Dermis blood vessel endothelial cell (primary cell): ENCODE measurements at places on chromosomes 7 and 10. TPM values are rescaled to one million over a fixed set of nuclear protein-coding genes. Genes with fewer than 3 reads are reported as not detected.

The CFAP46 gene
- 0.19 and 0.85 TPM in 2 replicates for total RNA-seq

GRCh38 chr7:83550100-83550499 lies 98.8 kb downstream of the SEMA3E start:
- no peak for DNase-seq

The PIK3AP1 gene
- total RNA-seq = 0.14 TPM in 1 of 2 replicates, not detected in the other

GRCh38 chr10:43012578-43012977 lies 64.3 kb upstream of the RET start:
- no peak for DNase-seq

DNA sequence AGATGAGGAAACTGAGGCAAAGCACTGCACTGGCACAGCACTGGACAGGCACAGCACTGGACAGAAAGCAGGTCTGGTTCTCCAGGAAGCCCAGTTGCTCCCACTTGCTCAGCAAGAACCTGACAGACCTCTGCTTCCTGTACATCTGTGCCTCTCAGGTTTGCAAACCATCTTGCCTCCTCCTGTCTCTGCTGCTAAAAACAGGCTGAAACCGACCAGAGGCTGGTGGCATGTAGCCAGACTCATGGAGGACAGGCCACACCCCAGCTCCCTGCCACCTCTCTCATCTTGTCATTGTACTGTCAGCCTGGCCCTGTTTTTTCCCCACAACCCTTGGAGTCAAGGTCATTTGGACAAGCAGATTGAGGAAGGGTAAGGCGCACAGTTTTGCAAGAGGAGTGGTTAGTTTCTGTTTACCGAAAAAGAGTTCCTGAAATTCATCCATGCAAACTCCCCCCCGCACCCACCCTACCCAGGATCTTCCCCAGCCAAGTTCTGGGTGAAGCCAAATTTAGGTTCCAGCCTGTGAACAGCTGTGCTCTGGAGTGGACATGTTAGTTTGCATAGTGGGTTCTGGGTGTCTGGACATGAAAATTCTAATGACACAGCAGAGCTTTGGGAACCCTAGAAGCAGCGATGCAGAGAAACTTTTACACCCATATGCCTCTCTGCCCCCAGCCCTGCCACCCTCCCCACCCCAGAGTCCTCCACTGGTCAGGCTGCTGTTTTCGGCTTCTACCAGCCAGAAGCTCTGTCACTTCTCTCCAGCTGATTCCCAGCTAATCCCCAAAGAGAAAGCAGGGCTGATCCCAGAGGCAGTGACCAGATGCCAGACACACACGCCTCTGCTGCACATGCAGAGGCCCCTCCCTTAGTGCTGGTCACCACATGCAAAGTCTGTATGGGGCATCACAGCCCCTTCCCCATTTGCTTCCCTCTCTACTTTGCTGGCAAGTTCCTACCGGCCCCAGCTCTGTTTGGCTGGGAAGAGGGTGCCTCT lies 8.5 kb upstream of the C10orf105 start:
- no peak for DNase-seq
